HuH-7 (cell line): ENCODE measurements at places on chromosomes 1 and 21.

GRCh38 chr1:41021526-41022308 lies at the start of gene SLFNL1:
TSS of gene SLFNL1 (minus strand) at chr1:41021725. CDS start at chr1:41020660, 1,065 bp downstream.
- DNase-seq: no peak

- DNase-seq: no peak
These were observed 169.5 kb upstream of the PKN2 start for GRCh38 chr1:88514544-88515060.

GRCh38 chr1:110233861-110234260 lies 23.7 kb downstream of the KCNC4 start:
- no peak for DNase-seq

DNA sequence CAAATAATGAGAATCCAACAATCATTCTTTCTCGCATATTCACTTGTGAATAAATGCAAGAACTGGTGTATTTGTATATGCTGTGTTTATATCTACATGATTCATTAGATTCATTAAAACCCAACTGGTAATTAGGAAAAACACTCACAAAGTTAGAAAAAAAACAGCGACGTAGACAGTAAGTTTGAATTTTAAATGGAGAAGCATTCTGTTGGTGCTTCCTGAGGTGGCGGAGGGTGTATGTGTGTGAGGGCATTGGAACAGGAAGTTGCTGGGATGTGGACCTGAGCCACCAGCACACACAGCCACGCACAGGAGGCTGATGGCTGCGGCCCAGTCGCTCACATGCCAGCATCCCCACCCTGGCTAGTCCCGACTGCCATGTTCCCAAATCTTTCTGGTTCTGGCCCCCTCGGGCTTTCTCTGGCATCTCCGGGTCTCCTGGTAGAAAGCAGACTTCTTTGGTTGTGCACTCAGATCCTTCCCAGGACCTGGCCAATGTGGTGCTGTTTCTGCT lies 121.6 kb upstream of the IRF2BP2 start:
- DNase-seq: no peak

DNA sequence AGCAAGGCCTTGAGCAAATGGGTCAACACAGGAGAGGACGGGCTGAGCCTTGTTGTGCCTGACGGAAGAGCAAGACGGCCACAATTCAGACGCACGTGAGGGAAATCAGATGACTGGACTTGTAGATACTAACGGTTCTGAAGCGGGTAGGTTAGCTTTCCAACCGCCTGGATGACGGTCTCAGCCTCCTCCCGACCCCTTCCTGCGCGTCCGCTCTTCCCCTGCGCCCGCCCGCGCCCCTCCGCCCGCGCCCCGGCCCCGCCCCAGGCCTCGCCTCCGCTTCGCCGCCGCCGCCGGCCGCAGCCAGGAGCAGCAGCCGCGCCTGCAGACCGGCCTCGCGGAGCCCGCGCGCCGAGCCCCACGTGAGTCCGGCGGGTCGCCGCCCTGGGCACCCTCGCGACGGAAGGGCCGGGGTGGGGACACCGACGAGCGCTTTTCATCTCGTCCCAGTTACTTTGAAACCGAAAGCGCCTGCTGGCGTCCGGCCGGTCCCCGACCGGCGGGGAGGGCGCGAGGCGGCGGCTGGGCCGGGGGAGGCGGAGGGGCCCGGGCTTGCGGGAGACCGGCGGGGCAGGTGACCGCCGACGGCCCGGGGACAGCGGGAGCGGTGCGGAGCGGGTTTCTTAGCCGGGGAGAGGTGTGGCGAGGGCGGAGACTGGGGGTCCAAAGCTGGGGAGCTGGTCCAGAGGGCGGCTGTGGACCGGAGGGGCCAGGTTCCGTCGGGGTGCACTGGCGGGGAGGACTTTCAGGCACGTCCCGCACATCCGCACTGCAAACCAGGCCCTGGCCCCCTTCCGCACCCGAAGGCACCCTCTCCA lies at the start of gene TRAF5:
TSS of gene TRAF5 (plus strand) at position 306 of the 818 bp plus-strand sequence. CDS start 26,407 bp downstream, outside the sequence.
- DNase-seq: peak; percentile 52
